Left ventricle myocardium superior (tissue), 1 donor: ENCODE measurements at places on chromosomes 1 and 21. TPM values are rescaled to one million over a fixed set of nuclear protein-coding genes. Genes with fewer than 3 reads are reported as not detected.
A peak's percentile ranks its signal among the peaks of the same experiment; 100 is the strongest.

DNA sequence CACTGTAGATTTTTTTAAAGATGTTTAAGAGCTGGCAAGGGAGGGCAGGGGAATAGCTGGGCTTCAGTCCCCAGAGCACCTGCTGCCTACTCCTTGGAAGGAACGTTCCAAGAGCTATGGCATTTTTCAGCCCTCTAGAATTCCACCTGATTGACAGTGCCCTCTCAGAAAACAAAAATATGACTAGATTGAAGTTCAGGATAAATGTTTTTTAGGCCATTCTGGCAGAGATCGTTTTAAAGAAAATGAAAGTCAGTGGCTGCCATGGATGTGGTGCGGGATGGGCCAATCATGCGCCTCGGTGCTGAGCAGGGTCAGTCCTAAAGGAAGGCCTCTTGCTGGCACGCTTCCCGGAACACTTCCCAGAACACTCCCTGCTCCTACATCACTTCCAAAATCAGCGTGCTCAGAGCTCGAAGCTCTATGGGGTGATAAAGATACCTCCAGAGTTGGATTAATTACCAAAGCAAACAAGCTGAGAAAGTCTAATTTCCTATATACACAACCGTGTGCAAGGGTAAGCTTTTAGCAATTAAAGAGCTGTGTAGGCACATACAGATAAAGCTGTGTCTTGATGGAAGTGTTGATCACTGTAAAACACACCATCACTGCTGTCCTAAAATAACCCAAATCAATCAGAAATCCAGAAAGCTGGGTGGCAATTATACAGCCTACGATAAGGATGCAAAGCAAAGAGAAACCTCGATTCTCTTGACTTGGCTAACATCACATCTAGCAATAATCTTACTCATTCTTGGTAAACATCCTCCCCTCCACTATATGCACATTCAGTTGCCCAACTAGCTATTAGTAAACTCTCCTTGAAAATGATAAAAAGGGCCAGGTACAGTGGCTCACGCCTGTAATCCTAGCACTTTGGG lies 34.6 kb downstream of the TGFBR3 start:
- peak; percentile 96 for DNase-seq

DNA sequence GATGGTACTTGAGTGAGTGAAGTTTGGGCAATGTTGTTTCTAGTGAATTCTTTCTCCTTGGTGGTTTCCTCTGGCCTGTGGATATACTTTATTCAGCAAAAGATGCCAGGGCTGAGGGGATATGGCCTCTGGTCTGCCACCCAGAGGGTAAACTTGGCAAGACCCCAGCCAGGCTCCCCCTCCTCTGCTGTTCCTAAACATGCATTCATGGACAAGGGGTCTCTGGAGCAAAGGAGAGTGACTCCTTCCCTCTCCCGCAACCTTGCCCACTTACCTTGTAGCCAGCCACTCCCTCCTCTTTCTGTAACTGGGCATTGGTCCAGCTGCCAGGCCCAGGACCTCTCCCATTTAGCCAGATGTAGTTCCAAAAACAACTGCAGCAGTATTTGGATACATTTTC lies 43.8 kb downstream of the RUNX3 start:
- no peak for DNase-seq

- peak; percentile 51 for DNase-seq
Observed at GRCh38 chr1:24047110-24047477, 64.8 kb downstream of the MYOM3 start.

GRCh38 chr1:232922485-232922884 lies 27.9 kb upstream of the NTPCR start:
- no peak for DNase-seq

- no peak for DNase-seq
Observed at GRCh38 chr1:86997538-86997937, 83.1 kb downstream of the HS2ST1 start.

DNA sequence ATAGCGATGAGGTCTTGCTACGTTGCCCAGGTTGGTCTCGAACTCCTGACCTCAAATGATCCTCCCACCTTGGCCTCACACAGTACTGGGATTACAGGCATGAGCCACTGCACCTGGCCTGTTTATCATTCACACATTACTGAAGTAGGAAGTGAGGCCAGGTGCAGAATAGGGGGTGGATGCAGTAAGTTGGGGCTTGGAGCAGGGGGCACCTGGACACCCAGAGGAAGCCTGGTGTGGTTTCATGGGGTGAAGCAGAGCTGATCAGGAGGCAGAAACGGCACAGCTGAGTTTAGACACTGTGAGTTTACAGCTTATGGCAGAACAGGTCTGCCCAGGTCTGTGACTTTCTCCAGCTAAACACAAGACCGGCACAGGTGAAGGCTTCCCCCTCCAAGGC lies 4.9 kb downstream of the CDA start:
- no peak for DNase-seq

- no peak for DNase-seq
Observed at GRCh38 chr1:55081905-55082296, 42.6 kb downstream of the PCSK9 start.

Gene TBX15
- 0.64 TPM for total RNA-seq

Gene TINAGL1
- total RNA-seq = 274 TPM

Gene ECE1
- total RNA-seq = 43.3 TPM
